Stimulated activated naive CD4-positive, alpha-beta T cell (primary cell): ENCODE measurements at places on chromosomes 2 and 18.

DNA sequence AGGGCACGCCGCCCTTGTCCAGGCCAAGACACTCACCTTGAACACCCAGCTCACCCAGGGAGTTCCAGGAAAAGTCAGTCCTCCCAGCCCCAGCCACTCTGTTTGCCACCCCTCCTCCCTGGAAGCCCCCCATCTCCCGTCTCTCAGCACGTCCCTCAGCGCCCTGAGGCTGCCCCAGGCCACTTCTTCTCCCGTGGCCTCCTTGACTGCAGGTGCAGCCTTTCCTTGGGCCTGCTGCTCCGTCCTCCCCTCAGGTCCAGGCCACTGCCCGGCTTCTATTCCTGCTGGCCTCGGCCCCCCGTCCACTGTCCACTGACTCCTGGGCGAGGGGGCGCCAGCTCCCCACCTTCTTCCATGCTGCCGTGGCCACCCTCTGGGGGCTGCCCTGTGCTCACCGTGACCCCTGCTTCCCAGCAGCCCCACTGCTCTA lies 239.1 kb downstream of the HDAC4 start:
- DNase-seq = no peak

- no peak for DNase-seq
Measured at GRCh38 chr18:51255693-51256092, 58.2 kb upstream of the MEX3C start.

DNA sequence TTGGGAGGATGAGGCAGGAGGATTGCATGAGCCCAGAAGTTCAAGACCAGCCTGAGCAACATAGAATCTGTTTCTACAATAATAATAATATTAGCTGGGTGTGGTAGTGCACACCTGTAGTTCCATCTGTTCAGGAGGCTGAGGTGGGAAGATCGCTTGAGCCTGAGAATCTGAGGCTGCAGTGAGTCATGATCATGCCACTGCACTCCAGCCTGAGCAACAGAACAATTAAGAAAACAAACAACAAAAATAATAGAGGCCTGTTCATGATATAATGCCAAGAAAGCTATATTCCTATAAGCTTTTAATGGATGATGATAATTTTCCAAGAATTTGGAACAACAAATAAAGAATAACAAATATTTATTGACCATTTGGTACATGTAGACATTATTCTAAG lies 6.9 kb upstream of the CCBE1 start:
- no peak for DNase-seq

DNA sequence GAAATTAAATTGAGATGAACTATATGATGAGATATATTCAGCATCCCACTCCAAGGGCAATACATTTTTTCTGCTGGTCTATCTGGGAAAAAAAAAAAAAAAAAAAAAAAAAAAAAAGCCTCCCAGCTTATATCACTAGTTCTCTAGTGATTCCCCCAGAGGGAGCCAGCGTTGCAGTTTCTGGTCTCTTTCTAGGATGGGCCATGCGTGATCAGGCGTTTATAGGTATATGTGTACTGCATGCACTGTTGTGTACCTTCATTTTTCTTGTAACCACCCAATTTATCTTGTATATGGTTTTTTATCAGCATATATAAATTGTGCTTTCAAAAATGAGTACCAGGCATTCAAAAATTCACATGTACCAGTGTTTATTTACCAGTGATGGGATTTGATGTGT lies 35.1 kb downstream of the DCDC2C start:
- no peak for DNase-seq

GRCh38 chr18:36132756-36133155 lies 3.1 kb downstream of the ELP2 start:
- no peak for DNase-seq

DNA sequence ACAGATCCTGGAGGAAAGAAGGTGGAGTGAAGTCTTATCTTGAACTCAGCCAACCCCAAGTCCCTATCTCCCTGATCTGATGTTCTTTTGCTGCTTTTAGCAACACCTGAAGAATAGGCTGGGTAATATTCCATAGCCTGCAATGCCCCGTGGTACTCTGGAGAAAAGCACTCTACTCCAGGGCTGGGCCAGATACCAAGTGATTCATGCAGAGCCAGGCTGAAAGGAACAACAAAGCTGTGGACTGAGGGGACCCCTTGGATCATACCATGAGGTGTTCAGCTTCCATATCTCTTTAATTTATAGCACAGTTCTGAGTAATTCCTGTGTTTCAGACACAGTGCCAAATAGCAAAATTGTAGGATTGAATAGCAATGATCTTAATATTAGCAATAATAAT lies 130.6 kb downstream of the NXPH2 start:
- DNase-seq = no peak

GRCh38 chr2:49255409-49255971 lies 101.2 kb upstream of the FSHR start:
- DNase-seq = no peak

DNA sequence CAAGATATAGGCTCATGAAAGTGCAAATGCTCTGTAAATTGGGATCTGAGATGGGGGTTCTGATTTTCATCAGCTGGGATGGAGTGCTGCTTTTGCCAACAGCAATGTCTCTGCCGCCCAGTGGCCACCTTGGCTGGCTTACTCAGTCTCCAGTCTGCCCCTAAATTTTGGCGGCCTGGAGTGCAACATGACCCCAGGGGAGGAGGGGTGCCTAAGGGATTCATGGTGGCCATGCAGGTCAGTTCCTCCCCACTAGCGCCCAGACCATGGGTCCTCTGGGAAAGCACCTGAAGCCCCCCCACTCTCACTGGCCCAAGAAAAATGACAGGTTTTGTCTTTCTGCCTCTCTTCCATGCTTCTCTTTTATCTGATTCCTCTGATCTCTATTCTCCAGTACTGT lies 45.0 kb downstream of the SLC4A3 start:
- DNase-seq = no peak

DNA sequence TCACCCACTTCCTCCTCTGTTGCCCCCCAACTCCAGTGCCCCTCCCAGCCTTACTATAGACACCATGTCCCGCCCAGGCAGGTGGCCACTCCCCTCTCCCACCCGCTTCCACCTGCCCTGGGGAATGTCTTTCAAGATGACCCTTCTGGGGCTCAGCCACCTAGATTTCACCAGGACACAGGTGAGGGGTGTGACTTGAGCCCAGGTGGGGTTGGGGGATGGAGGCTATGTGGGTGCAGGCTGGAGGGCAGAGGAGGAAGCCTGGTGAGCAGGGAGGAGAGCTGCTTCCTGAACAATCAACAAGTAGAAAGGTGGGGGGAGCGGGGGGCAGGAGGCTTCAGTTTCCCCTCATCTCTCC lies 8.7 kb downstream of the ADRA2B start:
- no peak for DNase-seq

- no peak for DNase-seq
Measured at GRCh38 chr2:108323619-108324018, 34.9 kb downstream of the SULT1C2 start.

GRCh38 chr2:113225263-113226259 lies 51.8 kb downstream of the PSD4 start:
- no peak for DNase-seq

DNA sequence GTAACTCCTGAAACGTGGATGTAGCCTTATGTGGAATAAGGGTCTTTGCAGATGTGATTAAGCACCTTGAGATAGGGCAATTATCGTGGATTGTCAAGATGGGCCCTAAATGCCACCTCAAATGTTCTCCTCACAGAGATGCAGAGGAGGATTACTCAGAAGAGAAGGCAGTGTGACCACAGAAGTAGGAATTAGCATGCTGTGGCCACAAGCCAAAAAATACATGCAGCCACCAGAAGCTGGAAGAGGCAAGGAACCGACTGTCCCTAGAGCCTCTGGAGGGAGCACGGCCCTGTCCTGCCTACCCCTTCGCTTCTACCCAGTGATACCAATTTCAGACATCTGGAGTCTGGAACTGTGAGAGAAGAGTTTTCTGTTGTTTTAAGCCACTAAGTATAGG lies 47.3 kb upstream of the MGAT5 start:
- DNase-seq = no peak

DNA sequence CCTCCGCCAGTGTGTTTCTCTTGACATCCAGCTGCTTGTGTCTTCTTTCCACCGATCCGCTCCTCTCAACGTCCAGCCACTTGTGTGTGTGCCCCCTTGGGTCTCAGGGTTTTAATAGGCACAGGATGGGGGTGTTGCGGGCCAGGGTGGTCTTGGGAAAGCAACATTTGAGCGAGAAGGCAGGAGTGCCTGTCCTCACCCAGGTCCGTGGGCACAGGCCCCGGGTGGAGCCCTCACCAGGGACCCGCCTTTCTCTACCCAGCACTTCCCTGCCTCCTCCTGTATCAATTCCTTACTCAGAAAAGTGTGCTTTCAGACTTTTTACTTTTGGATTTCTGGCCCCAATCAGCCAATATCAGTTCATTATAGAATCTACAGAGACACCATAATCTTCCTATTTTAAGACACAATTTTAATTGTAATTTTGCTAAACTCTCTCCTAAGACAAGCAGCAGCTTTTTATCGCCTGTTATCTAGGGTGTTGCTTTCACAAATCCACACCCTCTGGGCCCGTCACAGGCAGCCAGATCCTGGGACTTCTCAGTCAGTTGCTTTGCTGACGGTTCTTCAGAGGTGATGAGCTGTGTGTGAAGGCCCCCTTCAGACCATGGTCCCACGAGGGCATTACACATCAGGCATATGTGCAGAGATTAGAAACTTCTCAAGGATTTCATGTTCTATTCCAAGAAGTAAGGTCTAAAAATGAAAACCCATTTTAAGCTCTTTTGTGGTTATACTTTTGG lies 96.0 kb upstream of the FHL2 start:
- DNase-seq = no peak

DNA sequence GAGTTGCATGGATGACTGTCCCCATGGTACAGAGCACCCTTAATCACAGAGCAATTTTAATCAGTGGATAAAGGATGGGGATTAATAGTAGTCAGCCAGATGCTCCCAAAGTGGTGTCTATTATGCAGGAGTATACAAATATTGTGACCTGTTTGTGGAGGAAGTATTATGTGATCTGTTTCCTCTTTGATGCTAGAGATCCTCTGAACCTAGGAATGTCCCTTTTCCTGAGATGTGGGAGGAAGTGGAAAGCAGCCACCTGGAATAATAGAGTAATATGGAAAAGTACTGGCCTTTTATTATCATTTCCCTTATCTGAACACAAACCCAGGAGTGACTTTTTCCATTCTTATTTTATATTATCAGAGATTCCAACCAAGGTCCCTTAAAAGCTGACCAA lies 94.2 kb upstream of the EFEMP1 start:
- DNase-seq = no peak

GRCh38 chr2:112876971-112877361 lies 34.0 kb upstream of the IL37 start:
- no peak for DNase-seq

DNA sequence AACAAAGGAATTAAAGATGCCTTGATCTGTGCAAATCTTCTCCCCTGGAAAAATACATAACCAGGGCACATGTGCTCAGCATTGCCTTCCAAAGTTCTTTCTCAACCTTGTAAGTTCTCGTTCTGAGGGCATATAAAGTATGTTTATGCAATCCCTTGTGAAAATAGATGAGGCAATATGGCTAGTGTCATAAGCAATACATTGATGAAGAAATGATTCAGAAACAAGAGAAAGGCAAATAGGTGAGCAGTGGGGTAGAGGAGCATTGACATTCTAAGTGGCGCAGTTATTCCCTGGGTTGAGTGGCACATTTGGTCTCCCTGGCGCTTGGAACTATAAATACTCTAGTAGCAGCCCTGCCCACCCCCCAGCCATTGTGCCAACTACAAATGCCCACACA lies 57.4 kb upstream of the PGAP1 start:
- no peak for DNase-seq

GRCh38 chr2:6827566-6828298 lies 38.0 kb downstream of the CMPK2 start:
- no peak for DNase-seq

- DNase-seq = no peak
Measured at GRCh38 chr2:240360645-240361475, 74.6 kb upstream of the GPC1 start.

GRCh38 chr2:200677721-200678532 lies 92.1 kb downstream of the AOX1 start:
- DNase-seq = no peak

GRCh38 chr2:2645162-2645855 lies 314.2 kb upstream of the MYT1L start:
- DNase-seq = no peak

GRCh38 chr2:207282916-207283315 lies 117.2 kb upstream of the KLF7 start:
- DNase-seq = no peak
